NCI-H2029 treated with DMSO at 0.1 percent for 48 hours (cell line): ENCODE measurements at places on chromosomes 6 and 20.

GRCh38 chr6:27312950-27313271, 838 bp upstream of the POM121L2 start:
- no peak for DNase-seq

- DNase-seq: no peak
These were observed 1.7 kb downstream of the C20orf204 start for GRCh38 chr20:64037498-64038213.

GRCh38 chr6:35080821-35081425, 60.2 kb downstream of the TCP11 start:
- DNase-seq: no peak

DNA sequence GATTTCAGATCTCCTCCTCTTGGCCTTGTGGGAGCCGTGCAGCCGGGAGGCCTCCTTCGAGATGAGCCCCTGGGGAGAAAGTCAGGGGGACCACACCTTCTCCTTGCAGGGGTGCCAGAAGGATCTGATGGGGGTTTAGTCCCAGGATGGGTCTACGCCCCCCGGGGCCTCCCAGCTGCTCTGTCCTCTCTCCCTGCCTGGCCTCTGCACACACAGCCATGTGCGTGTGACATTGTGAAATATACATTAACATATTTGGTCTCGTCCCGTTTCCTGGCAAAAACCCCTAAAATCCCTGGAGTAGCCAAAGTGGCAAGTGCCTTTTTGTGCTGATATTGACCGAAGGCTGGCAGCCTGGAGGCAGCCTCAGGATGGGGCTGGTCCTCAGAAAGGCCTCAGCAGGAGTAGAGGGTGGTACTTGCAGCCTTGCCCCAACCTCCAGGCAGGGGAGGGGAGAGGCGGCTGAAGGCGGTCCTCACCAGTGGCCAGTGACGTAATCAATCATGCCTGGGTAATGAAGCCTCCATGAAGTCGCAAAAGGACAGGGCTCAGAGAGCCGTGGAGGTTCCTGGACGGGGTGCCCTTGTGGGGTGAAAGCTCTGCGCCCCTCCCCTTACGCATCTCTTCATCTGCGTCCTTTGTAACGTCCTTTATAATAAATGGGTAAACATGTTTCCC, 5.1 kb upstream of the HELZ2 start:
- no peak for DNase-seq

- peak; percentile 63 for DNase-seq
These were observed 2.6 kb downstream of the EPHA7 start for GRCh38 chr6:93416571-93417420.

DNA sequence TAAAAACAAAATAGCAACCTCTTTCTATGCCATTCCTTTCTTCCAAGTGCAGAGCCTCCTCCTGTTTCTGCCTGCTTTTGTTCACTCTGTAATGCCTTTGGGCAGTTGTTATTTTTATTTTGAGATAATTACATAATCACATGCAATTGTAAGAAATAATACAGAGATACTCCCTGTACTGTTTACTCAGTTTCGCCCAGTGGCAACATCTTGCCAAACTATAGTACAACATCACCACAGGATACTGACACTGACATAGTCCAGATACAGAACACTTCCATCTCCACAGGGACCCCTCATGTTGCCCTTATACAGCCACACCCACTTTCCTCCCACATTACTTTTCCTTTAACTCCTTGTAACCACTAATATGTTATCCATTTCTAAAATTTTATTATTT, 59.7 kb downstream of the BANF2 start:
- DNase-seq: no peak

GRCh38 chr6:161829291-161829729, 555.4 kb upstream of the AGPAT4 start:
- DNase-seq: no peak

DNA sequence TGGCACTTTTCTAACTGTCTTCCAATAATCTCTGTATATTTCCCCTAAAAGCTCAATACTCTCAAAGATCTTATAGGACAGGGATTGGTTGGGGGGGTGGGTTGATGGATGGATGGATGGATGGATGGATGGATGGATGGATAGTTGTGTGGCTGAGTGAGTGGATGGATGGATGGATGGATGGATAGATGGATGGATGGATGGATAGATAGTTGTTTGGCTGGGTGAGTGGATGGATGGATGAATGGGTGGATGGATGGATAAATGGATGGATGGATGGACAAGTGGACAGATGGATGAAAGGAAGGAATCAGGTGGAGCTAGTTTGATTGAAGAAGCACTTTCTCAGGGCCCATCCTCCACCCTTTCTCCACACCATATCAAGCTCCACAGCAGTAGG, 388.8 kb downstream of the CDC5L start:
- no peak for DNase-seq

GRCh38 chr6:131163886-131164285, 28.6 kb downstream of the AKAP7 start:
- no peak for DNase-seq

DNA sequence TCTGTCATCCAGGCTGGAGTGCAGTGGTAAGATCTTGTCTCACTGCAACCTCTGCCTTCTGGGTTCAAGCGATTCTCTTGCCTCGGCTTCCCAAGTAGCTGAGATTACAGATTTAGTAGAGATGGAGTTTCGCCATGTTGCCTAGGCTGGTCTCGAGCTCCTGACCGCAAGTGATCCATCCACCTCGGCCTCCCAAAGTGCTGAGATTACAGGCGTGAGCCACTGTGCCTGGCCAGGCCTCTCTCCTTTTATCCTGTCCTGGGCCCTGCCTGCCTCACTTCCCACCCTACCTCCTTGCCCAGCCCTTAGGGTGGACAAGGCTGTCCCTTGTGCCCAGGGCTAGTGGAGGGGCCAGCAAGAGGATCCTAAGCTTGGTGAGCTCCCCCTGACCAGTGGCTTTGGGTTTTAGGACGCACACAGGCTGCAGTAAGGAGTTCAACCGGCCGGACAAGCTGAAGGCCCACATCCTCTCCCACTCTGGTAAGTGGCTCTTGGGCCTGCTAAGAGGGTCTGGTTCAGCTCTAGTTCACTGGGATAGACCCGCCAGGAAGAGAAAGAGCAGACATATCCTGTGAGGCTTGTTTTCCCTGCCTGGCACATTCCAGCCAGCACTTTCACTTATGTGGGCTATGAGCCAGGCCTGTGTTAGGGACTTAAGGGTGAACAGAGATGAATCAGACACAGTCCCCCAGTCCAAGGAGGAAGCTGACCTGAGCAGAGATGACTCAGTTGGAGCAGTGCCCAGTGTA, 21.9 kb upstream of the CHMP4B start:
- peak; percentile 92 for DNase-seq

- no peak for DNase-seq
These were observed 770 bp downstream of the TCF19 start for GRCh38 chr6:31158863-31159855.

DNA sequence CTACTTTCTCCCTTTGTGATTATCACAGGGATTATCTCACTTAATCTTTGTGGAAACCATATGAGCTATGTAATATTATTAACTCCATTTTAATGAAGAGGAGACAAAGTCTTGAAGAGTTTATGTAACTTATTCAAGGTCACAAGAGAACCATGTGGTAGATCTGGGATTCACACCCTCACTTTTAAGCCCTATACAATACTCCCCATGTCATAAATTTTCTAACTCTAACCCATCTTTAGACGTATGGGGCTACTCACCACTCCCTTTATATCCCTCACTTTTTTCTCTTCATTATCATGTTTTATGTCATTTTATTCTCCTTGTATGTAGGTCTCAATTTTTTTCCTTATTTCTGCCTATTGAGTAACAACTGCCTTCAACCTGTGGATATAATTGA, 126.4 kb upstream of the AHI1 start:
- DNase-seq: no peak

DNA sequence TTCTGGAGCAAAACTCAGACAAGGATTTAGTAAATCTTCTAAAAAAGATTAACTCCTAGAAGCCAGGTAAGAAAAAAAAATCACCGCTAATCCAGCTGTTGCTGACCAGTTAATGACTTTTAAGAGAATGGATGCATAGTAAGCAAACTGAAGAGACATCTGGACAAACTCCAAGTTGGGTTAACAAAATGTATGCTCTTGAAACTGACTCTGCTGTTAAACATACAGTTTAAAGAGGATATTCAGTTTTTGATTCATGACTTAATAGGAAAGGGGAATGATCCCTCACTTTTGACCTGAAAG, 70.4 kb downstream of the PLAGL1 start:
- no peak for DNase-seq

DNA sequence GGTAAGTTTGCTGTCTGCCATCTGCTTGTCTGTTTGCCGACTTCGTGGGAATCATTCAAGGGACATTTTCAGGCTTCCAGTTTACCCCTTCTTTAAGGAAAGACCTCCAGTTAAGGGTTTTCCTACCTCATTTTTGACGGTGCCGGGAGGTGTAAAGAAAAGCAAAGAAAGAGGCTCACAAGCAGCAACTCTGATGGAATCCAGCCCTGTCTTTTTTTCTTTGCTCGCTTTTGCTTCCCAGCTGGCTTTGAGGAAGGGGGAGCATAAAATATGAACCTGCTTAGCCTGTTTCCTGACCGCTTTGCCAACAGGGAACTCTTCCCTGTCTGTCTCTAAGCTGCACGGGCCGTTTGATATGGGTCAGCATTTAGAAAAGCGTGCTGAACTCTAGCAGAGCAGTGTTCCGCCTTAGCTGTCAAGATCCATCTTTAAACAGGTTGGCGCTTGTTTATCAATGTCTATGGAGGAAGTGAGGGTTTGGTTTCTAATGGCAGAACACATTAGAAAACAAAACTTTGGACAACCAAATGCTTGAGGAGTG, 13.8 kb downstream of the SYTL3 start:
- DNase-seq: peak; percentile 83

- no peak for DNase-seq
These were observed 19.2 kb upstream of the DACT2 start for GRCh38 chr6:168338777-168339176.

- no peak for DNase-seq
These were observed 35.3 kb downstream of the TFAP2B start for GRCh38 chr6:50853939-50854338.

GRCh38 chr6:139903411-139904157, 529.1 kb upstream of the CITED2 start:
- no peak for DNase-seq

GRCh38 chr6:80214436-80215022, 108.1 kb downstream of the BCKDHB start:
- peak; percentile 26 for DNase-seq

GRCh38 chr6:167571550-167571949, 246.7 kb downstream of the TTLL2 start:
- DNase-seq: no peak

- DNase-seq: no peak
These were observed 11.6 kb upstream of the TFB1M start for GRCh38 chr6:155325700-155326516.

- no peak for DNase-seq
These were observed 66.0 kb upstream of the ADGRG6 start for GRCh38 chr6:142235791-142236190.

GRCh38 chr6:5315881-5316280, 54.6 kb downstream of the FARS2 start:
- DNase-seq: no peak

DNA sequence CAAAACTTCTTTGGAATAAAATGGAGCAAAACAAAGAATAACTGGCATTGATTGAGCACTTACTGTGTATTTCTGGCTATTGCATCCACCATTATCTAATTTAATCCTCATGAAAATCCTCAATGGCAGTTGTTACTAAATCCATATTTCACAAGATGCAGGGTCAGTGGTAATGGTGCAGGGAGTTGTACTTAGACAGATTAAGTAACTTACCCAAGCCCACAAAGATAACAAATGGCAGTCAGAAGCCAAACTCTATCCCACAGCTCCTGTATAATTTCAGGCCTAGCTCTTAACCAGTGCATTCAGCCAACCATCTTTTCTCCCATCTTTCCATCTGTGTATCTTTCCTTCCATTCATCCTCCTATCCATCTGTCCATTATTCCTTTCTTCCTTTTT, 29.3 kb upstream of the SSTR4 start:
- DNase-seq: no peak

GRCh38 chr6:10995114-10995707, 48.9 kb downstream of the ELOVL2 start:
- DNase-seq: no peak

GRCh38 chr6:32113386-32114352, 4.5 kb upstream of the TNXB start:
- no peak for DNase-seq

DNA sequence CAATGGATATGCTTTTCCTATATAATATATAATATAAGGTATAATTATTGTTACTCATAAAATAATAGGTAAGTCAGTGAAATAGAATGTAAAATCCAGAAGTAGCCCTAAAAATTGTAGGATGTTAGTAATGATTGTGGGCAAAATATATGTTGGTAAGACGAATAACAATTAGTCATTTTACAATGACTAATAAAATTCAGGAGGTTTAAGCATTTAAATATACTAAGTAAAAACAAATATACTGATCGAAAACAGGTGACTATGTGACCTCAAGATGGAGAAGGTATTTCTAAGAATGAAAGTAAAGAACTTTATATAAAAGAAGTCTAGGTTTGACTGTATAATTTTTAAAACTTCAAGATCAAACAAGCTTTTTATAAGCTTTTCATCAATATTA, 28.9 kb downstream of the FUCA2 start:
- DNase-seq: no peak

- peak; percentile 47 for DNase-seq
These were observed 129.7 kb upstream of the UFL1 start for GRCh38 chr6:96391776-96392360.

- DNase-seq: no peak
These were observed 198.6 kb upstream of the THBS2 start for GRCh38 chr6:169452117-169452868.

DNA sequence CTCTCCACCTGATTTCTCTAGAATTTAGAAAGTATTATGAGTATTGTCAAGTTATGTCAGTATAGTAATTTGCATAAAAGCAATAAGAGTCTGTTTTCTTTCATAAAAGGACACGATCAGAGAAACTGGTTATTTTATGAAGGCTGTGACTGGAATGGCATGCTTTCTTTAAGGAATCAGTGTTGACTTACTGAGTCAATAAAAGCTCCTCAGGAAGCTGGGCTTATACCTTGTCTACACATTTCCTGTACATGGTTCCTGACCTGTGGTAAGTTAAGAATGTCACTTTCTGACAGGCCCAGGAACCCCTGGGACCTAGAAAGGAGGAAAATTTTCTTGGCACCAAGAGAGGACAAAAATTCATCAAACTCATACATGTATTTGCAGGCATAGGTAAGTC, 1224.0 kb upstream of the ADGRB3 start:
- DNase-seq: no peak

- no peak for DNase-seq
These were observed 13.7 kb upstream of the ZNF318 start for GRCh38 chr6:43383021-43383667.

DNA sequence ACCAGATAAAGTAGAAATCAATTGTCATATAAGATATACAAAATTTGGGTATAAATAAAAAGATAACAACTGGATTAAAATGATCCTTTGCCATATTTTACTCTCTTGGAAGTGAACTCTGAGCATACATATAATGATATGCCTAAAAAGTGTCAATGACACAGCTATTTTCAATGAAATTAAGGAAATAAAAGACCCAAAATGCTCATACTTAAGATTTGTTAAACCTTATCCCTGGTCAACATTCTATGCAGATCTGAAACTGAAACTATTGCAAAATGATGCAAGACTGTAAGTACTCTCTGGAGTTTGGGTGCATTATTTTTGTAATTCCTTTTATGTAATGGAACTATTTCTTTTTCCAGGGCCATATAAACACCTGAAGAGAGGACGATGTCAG, 119.0 kb upstream of the SGK1 start:
- no peak for DNase-seq

- DNase-seq: no peak
These were observed 98.8 kb upstream of the SNX9 start for GRCh38 chr6:157724138-157724820.
